Muscle of leg (tissue), 16 donors: ENCODE measurements at places on chromosomes 16 and 17. TPM values are rescaled to one million over a fixed set of nuclear protein-coding genes. Genes with fewer than 3 reads are reported as not detected.

DNA sequence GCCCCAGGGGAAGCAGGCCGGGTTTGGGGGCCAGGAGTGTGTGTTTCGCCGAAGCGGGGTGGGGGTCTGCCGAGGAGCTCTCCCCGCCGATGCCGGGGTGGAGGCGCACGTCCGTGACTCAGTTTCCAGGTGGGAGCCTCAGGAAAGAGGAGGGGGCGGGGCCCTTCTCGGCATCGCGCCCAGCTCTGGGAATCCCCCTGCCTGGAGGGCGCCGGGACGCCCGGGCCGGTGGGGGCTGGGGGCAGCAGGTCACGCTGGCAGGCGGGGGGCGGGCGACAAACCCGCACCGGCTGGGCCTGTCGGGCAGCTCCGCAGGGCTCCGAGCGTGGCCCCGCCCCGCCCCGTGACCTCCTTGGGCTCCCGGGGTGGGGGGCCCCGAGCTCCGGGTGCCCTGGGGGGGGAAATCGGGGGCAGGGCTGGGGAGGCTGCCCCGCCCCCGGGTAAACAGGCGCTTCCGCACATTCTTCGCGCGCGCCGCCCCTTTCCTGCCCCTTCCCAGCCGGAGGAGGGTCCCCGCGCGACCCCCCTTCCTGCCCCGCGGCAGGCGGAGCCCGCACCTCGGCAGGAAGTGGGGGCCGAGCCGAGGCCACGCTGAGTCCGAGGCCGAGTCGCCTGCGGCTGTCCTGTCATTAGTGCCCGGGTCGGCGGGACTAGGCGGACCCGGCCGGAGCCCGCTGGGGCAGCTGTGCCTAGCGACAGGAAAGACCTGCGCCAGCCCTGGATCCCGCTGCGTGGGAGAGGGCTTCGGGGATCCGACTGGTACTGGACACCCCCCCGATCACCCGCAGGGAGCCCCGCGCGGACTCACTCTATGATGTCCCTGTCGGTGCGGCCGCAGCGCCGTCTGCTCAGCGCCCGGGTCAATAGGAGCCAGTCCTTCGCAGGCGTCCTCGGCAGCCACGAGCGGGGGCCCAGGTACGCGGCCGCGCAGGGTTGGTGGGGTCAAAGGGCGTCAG, 9.3 kb downstream of the RIPOR1 start:
- H3K4me1 ChIP-seq: peaks cover 31% of the 10 kb centered on the region
- peak overlapping the region; percentile 71 for H3K4me3 ChIP-seq

GRCh38 chr17:80941743-80942422, 49.8 kb upstream of the CHMP6 start:
- no peaks in the 10 kb centered on the region for H3K27me3 ChIP-seq
- H3K4me1 ChIP-seq: peaks cover 55% of the 10 kb centered on the region
- peak overlapping the region; percentile 75 for H3K27ac ChIP-seq

DNA sequence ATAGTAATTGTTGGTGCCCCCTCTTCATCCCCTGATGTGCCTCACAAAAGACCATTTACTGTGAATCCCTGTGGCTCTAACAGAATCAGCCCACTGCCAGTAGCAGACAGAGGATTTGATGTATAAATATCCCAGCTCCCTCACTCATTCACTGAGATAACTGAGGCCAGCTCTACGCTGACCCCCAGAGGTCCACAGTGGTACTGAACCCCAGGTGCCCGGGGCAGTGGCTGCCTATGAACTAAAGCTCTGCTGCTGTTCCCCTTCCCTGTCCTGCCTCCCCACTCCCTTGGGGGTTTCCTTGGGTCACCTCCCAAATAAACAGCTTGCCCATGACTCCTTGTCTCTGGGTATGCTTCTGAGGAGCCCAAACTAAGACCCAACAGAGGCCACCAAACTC, 295.8 kb downstream of the FOXL1 start:
- no peak overlapping the region for H3K4me3 ChIP-seq
- DNase-seq: no peak
- H3K27me3 ChIP-seq: peaks cover 47% of the 10 kb centered on the region

The CFAP97D1 gene
- 0.05 TPM for polyA plus RNA-seq

The SCARF1 gene
- 9.3 TPM for polyA plus RNA-seq
